SJSA1 (cell line): ENCODE measurements at places on chromosomes 12 and 14.

GRCh38 chr12:104351057-104351983, 47.8 kb downstream of the EID3 start:
- no peak for DNase-seq

GRCh38 chr12:89770391-89770790, 61.8 kb upstream of the ATP2B1 start:
- DNase-seq, result no peak

GRCh38 chr12:52749827-52750226, 27.3 kb downstream of the KRT76 start:
- DNase-seq, result peak; percentile 91

DNA sequence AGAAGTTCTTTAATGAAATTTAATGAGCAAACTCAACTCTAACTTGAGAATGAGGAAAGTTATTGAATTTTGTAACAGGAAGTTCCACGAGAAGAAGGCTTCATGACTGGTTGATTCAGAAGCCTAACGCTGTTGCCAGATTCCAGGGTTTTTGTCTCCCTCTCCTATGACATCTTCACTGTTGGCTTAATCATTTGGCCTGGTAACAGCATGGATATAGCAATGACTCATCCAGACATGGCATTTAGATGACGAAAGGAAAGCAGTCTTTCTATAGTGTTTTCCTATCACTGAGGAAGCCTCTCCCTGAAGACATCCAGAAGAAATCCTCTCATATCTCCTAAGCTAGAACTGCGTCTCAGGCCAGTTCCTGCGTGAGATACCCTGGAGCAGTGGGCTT, 9.4 kb upstream of the KCNA1 start:
- no peak for DNase-seq

GRCh38 chr12:99388671-99389195, 258.8 kb upstream of the GARIN6 start:
- no peak for DNase-seq

GRCh38 chr12:49543914-49544815, 5.3 kb downstream of the KCNH3 start:
- DNase-seq, result peak; percentile 44

DNA sequence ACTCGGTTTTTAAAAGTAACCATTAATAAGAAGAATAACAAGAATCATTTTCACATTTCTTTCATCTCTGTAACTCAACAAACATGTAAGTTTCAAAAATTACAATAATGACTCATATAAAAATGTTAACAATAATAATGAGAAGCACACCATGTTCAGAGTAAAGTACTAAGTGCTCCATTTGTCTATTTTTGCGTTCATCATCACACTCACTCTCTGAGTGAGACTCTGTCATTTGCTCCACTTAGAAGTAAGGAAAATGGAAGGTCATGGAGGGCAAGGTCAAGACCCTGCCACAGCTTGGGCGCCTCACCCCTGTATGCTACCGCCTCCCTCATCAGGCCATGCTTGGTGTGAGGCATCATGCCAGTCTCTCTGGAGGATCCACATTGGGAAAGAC, 129.9 kb downstream of the TMEM30B start:
- no peak for DNase-seq

DNA sequence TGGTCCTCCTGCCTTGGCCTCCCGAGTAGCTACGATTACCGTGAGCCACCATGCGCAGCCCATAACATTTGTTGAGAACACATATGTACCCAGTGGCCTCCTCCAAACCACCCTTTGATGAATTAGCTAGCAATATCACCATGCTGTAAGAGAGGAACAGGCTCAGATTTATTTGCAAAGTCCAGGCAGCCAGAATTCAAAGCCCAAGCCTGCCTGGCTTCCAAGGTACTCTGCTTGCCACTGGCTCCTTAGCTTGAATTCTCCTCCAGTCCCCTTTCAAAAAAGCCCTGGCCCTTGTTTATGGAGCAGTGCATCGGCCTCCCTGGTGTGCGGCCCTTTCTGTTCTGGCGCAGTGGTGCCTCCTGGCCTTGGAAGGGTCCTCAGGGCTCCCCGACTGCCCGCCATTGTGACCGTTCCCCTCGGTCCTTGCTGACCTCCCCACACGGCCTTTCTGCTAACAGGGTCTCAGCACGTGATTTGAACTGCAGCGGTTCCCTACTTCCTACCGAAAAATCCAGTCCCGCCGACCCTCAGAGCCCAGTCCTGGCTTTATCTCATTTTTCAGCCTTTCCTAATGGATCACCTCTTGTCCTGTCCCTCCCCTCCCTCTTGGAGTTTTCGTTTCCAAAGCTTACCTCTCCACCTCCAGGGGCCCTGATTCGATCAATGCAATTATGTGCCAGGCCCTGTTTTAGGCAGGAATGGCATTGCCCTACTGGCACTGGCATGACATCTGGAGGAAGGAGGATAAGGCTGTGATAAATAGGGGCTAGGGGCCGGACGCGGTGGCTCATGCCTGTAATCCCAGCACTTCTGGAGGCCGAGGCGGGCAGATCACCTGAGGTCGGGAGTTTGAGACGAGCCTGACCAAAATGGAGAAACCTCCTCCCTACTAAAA, 22.0 kb downstream of the SLC25A29 start:
- DNase-seq, result no peak

GRCh38 chr12:70557583-70558191, 79.5 kb downstream of the PTPRB start:
- no peak for DNase-seq

- DNase-seq, result no peak
Observed at GRCh38 chr12:32201976-32202375, 95.3 kb downstream of the BICD1 start.

DNA sequence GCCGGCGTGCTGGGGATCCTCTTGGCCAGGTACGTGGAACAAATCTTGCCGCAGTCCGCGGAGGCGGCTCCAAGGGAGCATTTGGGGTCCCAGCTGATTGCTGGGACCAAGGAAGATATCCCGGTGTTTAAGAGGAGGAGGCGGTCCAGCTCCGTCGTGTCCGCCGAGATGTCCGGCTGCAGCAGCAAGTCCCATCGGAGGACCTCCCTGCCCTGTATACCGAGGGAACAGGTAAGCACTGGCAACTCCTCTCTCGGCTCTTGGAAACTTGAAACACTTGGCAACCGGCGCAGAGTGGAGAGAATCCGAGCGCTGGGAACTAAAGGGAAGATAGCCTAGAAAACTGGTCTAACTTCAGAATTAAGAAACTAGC, 1.7 kb downstream of the PDE3A start:
- DNase-seq, result no peak

DNA sequence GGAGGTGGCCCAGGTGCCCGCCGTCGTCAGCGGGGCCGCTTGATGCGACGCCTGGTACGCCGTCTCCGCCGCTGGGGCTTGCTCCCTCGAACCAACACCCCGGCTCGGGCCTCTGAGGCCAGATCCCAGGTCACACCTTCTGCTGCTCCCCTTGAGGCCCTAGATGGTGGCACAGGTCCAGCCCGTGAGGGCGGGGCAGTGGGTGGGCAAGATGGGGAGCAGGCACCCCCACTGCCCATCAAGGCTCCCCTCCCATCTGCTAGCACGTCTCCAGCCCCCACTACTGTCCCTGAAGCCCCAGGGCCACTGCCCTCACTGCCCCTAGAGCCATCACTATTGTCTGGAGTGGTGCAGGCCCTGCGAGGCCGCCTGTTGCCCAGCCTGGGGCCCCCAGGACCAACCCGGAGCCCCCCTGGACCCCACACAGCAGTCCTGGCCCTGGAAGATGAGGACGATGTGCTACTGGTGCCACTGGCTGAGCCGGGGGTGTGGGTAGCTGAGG, 5.5 kb downstream of the LRP10 start:
- DNase-seq, result no peak

GRCh38 chr12:286531-287300, 24.1 kb upstream of the SLC6A13 start:
- no peak for DNase-seq

GRCh38 chr14:105439179-105439578, 19.6 kb downstream of the MTA1 start:
- no peak for DNase-seq

GRCh38 chr12:49809381-49809905, 18.8 kb downstream of the NCKAP5L start:
- DNase-seq, result peak; percentile 66

DNA sequence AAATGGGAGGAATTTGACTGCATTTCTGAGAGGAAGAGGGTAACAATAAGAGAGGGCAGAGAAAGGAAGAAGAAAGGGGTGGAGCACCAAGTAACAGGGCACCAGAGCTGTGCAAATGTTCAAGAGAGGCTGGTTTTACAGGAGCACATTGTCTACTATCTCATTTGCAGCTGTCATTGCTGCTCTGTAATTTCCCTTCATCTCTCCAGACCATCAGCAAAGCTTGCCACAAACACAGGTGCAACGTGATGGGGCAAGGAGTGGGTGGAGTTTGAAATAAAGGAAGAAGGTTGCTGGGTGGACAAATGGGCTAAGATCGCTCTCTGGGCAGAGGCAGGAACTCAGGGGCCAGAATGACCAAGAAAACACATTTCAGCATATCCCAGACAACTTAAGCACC, 47.9 kb upstream of the PLEKHG6 start:
- DNase-seq, result no peak

DNA sequence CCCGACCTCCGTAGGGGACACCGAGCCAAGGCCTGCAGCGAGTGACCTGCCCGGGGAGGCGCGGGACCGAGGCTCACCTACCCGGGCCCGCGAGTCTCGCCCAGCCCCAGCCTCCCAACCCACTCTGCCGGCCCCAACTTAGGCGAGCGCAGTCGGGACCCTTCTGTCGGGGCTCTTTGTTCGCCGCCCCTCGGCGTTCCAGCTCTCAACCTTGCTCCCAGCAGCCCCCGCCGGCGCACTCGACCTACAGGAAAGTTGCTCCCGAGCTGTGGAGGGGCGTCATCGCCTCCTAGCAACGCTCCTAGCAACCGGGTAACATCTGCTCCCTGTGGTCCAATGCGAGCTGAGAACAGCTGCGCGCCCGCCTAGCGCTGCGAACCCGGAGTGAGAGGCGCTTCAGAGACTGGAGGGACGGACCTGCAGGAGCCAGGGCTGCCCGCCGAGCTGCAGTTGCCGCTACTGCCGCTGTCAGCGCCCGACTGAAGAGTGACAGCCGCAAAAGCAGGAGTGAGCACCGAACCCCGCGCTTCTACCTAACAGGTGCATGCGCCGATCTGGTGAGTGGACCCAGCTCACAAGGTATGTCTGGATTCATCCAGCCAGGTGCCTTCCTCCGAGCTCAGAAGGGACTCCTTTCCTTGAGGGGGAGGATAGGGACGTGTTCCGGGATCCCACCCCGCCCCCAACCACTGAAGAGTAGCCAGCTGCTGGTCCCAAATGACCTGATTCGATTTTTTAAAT, 355.0 kb downstream of the SNAPC1 start:
- peak; percentile 49 for DNase-seq

GRCh38 chr12:69083689-69084088, 150.7 kb upstream of the CPM start:
- DNase-seq, result no peak

DNA sequence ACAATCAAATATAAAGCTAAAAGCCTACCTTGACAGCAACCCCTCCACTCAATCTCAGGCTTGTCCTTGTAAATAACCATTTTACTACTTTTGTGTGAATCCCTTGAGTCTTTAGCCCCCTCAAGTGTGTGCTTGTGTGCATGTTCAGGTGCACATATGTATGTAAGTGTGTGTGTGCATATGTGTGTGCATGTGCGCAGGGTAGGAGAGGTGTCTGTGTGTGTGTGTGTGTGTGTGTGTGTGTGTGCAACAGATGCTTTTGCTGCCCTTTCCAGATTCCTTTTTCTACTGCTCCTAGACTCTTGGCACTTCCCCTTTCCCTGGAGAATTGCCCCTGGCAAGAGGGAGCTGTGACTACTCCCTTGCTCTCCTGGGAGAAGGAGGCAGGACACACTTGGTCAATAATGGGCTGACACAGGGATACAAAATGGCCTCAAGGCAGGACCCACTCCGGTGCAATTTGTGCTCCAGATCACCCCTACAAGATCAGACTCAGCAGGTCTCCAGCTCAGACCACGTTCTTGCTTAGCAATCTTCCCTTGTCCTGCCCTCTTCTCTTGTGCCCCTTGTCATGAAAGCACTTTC, 73.4 kb downstream of the IFNG start:
- DNase-seq, result no peak

GRCh38 chr12:47328831-47329545, 249.2 kb upstream of the AMIGO2 start:
- no peak for DNase-seq

- DNase-seq, result peak; percentile 28
Observed at GRCh38 chr12:25241167-25242020, 9.3 kb downstream of the KRAS start.

DNA sequence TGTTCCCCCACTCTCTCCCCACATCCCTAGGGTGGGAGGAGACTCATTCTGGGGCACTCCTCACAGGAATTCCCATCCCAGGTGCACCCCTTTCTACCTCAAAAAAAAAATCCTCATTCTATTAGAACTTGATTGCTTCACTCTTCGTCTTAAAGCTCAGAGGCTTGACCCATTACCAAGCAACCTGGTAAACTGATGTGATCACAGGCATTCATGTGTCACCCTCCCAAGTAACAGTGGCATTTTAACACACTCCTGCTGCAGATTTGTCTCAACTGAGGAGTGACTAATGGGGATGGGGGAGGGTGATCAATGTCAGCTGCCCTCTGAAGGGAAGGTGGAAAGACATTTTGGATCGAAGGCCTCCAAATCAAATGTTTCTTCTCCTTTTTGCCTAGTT, 78.1 kb upstream of the PTHLH start:
- no peak for DNase-seq

DNA sequence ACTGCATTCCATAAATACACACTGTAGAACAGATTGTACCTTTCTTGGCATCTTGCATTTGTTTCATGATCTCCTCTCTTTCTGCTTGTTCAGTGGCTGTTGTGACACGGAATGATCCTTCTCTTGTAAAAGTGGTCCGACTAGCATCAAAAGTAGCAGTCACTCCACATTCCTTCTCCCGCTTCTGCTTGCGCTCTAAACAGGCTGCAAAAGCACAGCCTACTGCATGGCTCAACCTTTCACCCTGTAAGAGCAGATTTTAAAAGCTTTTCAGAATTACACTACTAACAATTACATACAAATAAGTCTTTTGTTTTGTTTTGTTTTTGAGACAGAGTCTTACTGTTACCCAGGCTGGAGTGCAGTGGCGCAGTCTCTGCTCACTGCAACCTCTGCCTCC, 49.8 kb downstream of the PAPLN start:
- DNase-seq, result no peak

- DNase-seq, result no peak
Observed at GRCh38 chr14:105198588-105198987, 17.5 kb upstream of the NUDT14 start.

- no peak for DNase-seq
Observed at GRCh38 chr12:52686063-52686462, 5.9 kb upstream of the KRT1 start.
